ENCODE measurements at places on chromosomes 7 and 10.

GRCh38 chr7:2196381-2197378 is 36.1 kb downstream of the MAD1L1 start:
- DNase-seq, result no peak

- DNase-seq, result no peak
Observed at GRCh38 chr7:105742787-105743186, 133.6 kb downstream of the ATXN7L1 start.

DNA sequence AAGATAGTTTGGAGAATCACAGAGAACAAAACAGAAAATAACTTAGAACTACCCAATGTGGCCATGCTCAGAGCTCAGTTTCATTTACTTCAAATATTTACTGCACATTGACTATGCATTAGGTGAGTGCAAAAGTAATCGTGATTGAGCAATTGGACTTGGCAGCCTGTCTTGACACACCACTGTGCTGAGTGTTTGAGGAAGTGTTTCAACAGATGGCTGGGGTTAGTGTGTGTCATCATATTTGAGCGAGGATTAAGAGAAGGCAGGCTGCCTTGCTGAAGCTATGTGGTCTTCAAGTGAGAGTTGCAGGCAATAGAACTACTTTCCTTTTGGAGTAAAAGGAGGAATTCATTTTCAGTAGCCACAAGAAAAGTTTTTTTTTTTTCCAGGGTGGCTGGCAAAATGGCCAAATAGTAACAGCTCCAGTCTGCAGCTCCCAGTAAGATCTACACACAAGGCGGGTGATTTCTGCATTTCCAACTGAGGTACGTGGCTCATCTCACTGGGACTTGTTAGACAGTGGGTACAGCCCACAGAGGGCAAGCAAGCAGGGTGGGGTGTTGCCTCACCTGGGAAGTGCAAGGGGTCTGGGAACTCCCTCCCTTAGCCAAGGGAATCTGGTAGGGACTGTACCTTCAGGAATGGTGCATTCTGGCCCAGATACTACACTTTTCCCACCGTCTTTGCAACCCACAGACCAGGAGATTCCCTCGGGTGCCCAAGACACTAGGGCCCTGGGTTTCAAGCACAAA is 37.6 kb downstream of the AKR1C4 start:
- DNase-seq, result no peak

- DNase-seq, result no peak
Observed at GRCh38 chr10:107141524-107142061, 22.9 kb downstream of the SORCS1 start.

DNA sequence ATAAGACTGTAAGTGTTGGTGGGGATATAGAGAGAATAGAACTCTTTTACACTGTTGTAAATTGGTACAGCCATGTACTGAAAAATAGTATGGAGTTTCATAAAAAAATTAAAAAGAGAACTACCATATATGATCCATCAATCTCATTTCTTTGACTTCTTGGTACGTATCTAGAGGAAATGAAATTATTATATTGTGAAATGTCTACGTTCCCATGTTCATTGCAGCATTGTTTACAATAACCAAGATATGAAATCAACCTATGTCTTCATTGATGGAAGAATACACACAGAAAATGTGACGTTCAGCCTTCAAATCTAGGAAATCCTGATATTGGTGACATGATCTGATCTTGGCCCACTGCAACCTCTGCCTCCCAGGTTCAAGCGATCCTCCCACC is 32.0 kb downstream of the SHOC2 start:
- DNase-seq, result no peak

- DNase-seq, result no peak
Observed at GRCh38 chr10:34430685-34431084, 384.4 kb downstream of the PARD3 start.

- no peak for DNase-seq
Observed at GRCh38 chr10:63054889-63055611, 78.1 kb upstream of the NRBF2 start.

- no peak for DNase-seq
Observed at GRCh38 chr7:102264367-102264891, 22.2 kb upstream of the SH2B2 start.

Data from stimulated activated CD8-positive, alpha-beta memory T cell treated with anti-CD3 and anti-CD28 coated beads, Interleukin-2, amount 100 ng/mL, for 1 hour (primary cell).